ENCODE measurements at places on chromosomes 2 and 18. TPM values are rescaled to one million over a fixed set of nuclear protein-coding genes. Genes with fewer than 3 reads are reported as not detected.

Gene CYTIP
- total RNA-seq, result not detected

Gene RTP5
- not detected for total RNA-seq

Gene SPHKAP
- not detected for total RNA-seq

Gene ZEB2
- not detected for total RNA-seq

Gene AQP4
- not detected for total RNA-seq

Gene LRRC30
- not detected for total RNA-seq

Gene UXS1
- 44.7 TPM for total RNA-seq

Gene ASPRV1
- 0.62 TPM for total RNA-seq

Gene HJURP
- 10.9 TPM for total RNA-seq

Gene TCF4
- 4.0 TPM for total RNA-seq

Gene LYG2
- total RNA-seq, result not detected

Gene SANBR
- total RNA-seq, result 5.2 TPM

Gene TRIM54
- not detected for total RNA-seq

Gene MC5R
- total RNA-seq, result not detected

Gene CHRNG
- total RNA-seq, result not detected

Gene BCL2L11
- total RNA-seq, result 1.1 TPM

Gene LRRTM4
- total RNA-seq, result not detected

Gene IL36B
- total RNA-seq, result not detected

Gene GALR1
- total RNA-seq, result not detected

Gene SLC4A3
- total RNA-seq, result 11.7 TPM

Gene FMNL2
- total RNA-seq, result 47.8 TPM

Gene CRYGC
- not detected for total RNA-seq

Gene SCTR
- total RNA-seq, result not detected

Gene BMP10
- total RNA-seq, result not detected

Gene DOK6
- not detected for total RNA-seq

Gene TUBA4B
- not detected for total RNA-seq

Gene SERPINB11
- total RNA-seq, result not detected

Gene GCG
- not detected for total RNA-seq

Gene GPR35
- total RNA-seq, result not detected

Gene ARMC9
- 13.4 TPM for total RNA-seq

Gene KIF5C
- under 0.01 TPM for total RNA-seq

Gene PAX8
- 3.7 TPM for total RNA-seq

Gene CCL20
- 10.0 TPM for total RNA-seq

Gene SIGLEC15
- 0.15 TPM for total RNA-seq

Gene ANKRD30BL
- not detected for total RNA-seq

Gene HOXD13
- total RNA-seq, result not detected

Gene RAX
- not detected for total RNA-seq

Gene TCF7L1
- total RNA-seq, result 2.0 TPM

Gene GRHL1
- total RNA-seq, result 10.1 TPM

Gene CPLX4
- not detected for total RNA-seq

Gene STK36
- total RNA-seq, result 9.0 TPM

Gene AAMP
- total RNA-seq, result 189 TPM

Gene ZNF385B
- not detected for total RNA-seq

Gene SIX3
- not detected for total RNA-seq

Gene LYPD6
- total RNA-seq, result 7.0 TPM

Gene MSH6
- 34.4 TPM for total RNA-seq

Gene TMEM17
- total RNA-seq, result 5.5 TPM

Gene ALKAL2
- not detected for total RNA-seq

Gene L3MBTL4
- total RNA-seq, result 0.49 TPM

Gene MAL
- total RNA-seq, result 0.23 TPM

Gene TEX44
- not detected for total RNA-seq

Gene EVX2
- not detected for total RNA-seq

Gene SAG
- not detected for total RNA-seq

Gene IL1B
- total RNA-seq, result 298 TPM

Gene PSTPIP2
- 21.1 TPM for total RNA-seq
